NCI-H146 (cell line): ENCODE measurements at places on chromosomes 1 and 21.

DNA sequence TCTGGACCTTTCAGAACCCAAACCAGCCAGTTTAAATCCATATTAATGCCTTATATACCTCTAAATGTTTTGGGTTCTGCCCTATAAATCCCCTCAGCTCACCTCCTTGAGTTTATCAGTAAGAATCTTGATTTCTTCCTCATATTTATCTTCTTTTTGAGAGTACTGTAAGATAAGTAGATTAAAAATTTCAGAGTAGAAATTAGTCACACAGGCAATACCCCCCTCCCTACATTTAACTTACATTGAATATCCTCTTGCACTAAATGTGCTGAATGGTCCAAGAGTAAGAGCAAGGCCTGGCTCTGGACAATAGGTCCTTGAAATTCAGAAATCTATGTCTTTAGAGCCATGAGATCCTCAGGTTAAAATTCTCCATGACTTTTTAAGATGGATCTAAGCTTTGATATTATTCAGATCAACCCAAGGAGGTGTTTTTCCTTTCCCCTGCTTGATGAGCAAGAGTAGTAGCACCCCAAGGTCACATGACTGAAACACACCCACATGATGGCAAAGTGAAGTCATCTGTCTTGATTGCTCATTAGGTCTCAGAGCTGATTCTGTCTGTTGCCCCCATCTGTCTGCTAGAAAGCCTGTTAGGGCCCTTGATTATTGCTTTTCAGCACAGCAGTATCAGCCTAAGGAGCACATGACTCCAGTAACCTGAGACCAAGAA, 15.8 kb upstream of the NUP210L start:
- DNase-seq, result no peak

GRCh38 chr1:9591669-9592509, 3.2 kb downstream of the TMEM201 start:
- no peak for DNase-seq

- no peak for DNase-seq
These were observed 33.4 kb upstream of the GPR153 start for GRCh38 chr1:6294080-6294889.

DNA sequence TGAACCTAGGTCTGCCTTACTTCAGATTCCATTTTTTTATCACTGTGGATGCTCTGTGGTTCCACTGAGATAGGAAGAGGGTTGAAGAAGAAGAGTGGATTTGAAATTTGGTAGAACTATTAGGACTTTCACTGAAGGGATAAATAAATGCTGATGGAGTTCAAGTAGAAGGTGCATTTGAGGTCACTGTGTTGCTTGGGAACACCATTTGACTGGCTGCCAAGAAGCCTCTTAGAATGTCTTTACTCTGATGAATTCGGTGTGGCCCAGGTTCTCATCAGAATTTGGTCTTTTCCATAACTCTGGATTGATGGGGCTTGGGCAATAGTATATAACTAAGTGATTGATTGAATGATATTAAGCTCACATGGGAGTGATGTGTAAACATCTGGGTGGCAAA, 11.9 kb downstream of the XPR1 start:
- DNase-seq, result peak; percentile 29

DNA sequence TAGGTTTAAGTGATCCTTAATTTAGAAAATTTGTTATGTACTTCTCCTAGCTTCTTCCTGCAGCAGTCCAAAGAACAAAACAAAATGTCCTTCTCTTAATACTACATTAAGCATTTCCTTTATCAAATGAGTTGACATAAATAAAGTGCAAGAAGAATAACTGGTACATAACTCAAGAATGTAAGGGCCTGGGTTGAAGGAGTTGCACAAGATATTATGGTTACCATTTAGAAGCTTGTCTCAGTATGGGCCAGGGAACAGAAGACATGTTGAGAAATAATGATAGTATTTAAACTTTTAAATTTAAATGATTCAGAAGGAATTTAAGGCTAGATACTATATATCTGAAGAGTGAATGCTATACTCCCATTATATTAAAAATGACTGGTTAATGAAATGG, 23.5 kb downstream of the SUCO start:
- DNase-seq, result no peak

DNA sequence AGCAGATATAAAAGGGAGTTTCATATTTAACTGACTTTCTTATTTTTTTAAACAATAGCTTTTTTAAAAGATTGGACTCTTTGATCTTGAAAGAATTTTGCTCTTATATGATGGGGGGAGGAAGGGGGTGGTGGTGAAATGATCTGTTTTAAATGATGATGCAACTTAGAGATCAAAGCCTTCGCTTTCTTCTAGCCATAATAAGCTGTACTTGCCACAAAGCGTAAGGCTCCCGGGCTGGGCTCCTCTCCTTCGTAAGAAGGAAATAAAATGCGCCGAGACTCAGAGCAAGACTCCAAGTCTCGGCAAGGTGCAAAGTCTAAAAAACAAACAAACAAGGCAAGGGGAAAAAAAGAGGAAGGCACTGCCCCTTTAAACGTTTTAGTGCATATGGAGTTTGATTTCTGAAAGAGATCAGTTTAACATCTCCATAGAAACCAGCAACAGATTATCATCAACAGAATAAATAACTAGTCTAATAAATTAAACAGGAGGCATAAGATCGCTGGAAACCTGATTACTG, 3.3 kb downstream of the CASZ1 start:
- no peak for DNase-seq

GRCh38 chr1:212677136-212677535, 22.5 kb downstream of the BATF3 start:
- no peak for DNase-seq

DNA sequence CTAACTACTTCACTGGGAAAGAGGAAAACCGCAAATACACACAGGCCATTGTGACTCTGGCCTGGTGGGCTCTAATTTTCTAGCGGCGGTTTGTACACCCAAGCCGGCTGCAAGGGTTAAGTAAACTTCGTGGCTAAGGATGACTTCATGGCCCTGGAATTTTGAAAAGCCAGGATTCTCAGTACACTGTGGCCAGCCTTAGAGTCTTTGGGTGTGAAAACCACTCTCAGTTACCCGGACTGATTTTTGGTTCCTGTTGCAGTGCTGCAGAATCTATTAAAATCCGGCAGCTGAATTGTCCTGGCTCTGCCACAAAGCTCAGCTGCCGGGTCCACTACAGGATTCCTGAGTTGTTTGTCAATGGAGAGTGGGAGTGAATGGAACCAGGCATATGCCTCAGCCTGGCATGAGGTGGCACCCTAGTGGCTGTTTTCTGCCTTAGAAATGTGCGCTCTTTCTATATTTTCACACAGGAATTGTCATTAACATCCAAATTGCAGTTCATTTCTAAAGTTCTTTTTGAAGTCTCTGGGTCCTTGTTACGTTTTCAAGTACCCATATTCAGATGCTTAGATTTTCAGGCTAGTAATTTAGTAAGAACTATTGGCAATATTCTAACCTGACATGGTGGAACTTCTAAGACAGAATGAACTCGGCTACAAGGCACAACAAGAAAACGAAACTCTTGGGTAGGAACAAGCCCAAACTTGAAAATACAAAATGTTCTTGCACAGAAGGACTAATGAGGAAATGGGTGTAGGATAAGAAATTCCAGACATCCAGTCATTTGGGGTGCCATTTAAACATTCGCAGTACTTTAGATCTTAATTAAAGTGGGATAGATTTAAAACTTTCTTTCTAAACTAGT, 255.9 kb downstream of the NFIA start:
- peak; percentile 4 for DNase-seq

- DNase-seq, result no peak
These were observed 3.4 kb upstream of the TMEM222 start for GRCh38 chr1:27318596-27318995.

DNA sequence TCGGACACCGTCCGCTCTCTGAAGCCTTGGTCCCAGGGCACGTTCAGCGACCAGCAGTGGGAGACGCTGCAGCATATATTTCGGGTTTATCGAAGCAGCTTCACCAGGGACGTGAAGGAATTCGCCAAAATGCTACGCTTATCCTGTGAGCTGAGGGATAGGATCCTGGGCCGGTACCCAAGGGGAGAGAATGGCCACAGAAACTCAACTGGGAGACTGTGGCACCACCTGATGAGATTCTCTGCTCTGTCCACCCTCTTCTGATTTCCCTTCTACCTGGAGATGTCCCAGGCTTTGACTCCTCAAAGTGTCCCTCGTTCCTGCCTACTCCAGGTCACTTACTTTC, 855 bp downstream of the CD1D start:
- no peak for DNase-seq

DNA sequence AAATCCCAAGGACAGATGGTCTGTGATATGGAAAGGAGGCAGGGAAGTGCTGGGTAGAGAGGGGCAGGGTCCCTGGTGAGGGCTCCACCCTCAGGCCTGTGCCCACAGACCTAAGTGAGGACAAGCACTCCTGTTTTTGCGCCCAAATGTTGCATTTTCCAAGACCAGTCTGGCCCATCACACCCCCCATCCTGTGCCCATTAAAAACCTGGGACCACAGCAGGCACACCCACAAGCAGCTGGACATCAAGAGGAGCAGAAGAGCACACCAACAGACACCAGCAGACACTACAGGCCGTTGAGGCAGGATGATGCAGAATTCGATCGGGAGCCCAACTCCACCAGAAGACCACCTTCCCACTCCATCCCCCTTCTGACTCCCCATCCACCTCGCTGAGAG, 72.8 kb downstream of the DMRTA2 start:
- DNase-seq, result no peak

DNA sequence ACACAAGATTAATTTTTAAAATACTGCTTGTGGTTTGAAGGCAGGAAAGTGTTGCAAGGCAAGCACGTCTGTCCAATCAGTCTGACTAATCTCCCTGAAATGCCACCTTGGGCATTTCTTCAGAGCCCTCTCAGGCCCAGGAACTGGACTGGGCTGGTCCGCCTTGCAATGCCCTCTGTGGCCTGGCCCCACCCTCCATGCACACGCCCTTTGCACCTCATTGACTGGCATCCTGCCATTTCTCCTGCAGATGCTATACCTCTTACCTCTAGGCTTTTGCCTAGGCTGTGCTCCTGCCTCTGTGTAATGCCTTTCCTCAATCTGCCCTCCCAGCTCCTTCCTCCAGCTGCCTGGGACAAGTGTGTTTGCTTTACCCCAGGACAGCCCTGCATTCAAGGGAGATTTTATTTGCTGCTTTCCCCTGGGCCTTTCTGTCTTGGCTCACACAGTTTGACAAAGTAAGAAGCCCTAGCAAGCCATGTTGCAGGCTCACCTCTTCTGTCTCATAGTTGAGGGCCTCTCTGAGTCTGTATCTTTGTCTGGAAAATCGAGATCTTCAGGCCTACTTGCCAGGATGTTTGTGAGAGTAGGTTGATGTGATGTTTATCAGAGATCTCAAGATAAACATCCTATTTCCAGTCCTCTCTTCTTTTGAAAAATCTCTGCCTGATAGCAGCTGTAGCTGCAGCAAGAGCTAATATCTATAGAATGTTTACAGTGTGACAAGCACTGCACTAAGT, 149.2 kb upstream of the JUN start:
- DNase-seq, result peak; percentile 74

- DNase-seq, result no peak
These were observed 44.2 kb upstream of the MTR start for GRCh38 chr1:236750928-236751327.

DNA sequence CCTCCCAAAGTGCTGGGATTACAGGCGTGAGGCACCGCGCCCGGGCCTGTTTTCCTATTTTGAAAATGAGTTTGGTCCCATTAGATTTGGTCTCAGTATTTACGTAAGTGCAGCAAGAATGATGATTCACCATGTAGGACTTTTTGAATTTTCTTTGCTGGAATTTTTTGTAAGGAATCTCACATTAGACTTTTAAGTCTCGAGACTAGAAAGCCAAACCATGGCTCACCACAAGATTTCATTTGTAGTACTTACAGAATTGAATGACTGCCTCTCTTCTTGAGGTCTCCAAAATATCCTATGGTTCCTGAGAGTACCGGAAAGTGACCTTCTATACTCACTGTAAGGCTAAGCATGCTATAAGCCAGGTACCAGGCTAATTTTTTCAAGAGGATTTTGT, 325 bp downstream of the OR14A2 start:
- no peak for DNase-seq

DNA sequence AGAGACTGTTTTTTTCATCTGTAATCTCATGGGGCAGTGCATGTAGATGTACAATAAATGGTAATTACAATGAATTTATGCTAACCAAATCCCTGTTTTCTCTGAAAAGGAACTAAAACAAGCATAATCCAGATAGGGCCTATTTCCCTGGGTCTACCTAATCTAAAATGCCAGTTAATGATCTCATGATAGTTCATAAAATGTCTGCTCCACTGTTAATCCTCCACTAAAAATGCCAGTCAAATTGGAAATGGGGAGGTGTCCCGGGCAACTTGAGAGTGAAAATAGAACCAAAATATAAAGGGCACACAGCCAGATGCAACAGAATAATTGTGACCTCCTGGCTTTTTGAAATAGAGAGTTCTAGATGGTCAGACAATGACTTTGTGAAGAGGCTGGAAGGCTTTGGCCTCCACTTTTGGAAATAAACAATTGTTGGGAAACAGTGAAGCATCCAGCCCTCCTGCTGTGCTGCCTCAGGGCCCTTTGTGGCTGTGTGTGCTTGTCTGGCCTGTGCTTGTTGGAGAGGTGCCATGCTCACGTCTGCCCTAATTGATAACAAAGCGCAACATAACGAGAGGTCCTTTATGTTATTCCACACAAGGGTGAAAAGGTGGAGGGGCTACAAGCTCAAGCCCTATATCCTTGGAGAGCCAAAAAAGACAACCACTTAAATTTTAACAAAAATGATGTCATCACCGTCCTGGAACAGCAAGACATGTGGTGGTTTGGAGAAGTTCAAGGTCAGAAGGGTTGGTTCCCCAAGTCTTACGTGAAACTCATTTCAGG, 97.7 kb downstream of the ATP5PO start:
- DNase-seq, result peak; percentile 67

DNA sequence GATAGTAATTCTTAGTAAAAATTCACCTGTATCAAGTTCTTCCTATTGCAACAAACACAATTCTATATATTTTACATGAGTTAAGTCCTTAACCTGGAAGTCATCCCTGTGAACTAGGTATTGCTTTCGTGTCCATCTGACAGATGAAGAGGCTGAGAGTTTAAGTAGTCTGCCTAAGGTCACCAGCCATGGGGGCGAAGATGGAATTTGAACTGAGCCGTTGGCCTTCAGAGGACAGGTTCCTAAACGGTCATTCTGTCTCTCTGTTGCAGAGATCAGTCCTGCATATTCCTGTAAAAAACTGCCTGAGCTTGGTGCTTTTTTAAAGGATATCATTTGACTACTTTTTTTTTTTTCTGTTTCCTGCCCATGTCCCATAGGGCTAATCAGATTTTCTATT, 10.2 kb upstream of the POFUT2 start:
- DNase-seq, result no peak

DNA sequence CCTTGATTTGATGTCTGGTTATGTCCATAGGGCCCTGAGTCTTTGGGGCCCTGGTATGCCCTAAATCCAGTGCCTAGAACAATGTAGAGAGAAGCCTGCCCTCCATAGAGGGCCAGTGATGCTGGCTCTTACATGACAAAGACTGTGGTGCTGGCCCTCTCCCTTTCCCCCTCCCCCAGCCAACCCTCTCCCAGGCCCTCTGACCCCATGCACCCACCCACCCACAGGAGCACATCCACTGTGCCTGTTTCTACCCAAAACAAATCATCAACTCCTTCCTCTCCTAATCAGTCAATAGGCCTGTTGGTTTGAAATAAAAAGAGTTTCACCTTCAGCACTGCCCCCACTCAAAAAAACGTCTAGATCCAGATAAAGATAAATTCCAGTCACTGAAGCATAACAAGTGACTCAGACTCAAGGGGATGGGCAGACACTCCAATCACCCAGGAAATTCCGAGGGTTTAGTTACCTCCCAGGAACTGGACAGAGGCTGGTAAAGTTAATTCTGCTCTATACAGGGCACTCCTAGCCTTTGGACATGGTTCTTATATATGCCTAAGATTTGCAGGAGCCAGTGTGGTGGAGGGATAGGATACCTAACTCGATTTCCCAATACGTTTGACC, 144.8 kb upstream of the VANGL1 start:
- no peak for DNase-seq

GRCh38 chr1:170703591-170703990, 39.7 kb downstream of the PRRX1 start:
- DNase-seq, result no peak
